ENCODE measurements at places on chromosomes 5 and 9.
A peak's percentile ranks its signal among the peaks of the same experiment; 100 is the strongest.

DNA sequence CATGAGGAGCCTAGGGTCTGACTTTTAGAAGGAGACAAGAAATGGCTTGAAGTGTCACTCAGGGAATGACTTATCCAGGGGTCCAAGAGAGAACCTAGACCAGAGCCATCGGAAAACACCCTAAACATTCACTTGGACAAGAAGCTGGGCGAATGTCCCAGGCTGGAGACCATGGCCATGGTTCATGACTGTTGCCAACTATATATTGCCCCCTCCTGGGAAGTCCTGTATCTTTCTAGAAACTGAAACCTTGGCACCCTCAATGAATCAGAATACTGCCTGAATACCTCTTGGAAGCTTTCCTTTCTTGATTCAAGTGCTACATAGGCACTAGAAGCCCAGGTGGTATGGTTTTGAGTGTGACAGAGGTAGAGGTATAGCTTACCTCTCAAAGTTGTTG is 29.9 kb downstream of the TRMO start:
- no peak for DNase-seq

DNA sequence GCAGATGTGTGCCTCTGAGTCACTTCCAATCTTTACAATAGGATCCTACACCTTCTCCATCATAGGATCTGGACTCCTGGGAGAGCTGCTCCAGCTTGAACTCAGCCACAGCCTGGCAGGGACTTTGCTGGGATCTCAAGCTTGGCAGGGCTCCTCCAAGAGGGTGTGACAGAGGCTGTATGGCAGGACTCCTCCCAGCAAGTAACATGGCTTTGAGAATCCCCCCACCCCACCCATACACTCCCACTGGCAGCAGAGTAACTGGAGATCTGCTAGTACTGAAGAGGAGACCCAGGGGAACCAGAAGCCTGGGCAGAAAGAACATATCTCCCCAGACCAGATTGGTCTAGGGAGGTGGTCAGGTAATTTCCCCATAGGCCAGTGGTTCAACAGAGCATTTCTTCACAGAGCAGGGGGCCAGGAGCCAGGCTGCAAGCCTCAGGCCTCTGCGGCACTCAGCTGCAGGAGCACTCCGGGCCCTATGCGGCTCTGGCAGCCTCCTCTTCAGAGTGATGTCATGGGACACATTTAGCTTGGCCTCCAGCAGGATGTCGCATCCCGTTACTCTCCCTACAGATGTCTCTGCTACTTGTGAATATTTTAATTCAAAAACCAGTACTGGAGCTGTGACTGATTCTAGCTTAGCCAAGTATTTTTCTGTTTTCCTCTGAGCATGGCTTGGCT is 1.7 kb upstream of the ACSL6 start:
- DNase-seq: no peak

DNA sequence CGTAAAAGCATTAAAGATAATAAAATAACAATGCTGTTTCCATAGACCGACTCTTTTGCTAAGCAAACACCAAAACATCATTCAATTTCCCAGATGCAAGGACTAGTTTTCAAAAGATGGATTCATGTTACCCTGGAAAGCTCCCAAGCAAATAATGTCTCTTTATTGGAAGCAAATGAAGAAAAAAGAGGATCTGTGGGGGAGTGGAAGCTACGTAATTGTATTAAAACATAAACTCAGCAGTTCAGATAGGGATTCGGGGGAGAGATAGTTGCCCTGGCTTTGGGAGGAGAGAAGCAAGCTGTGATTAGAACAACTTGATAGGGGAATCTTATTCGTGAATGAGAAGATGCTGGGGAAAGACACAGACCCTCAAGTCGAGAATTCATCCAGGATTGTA is 491.0 kb upstream of the CLINT1 start:
- DNase-seq: no peak

GRCh38 chr5:179268399-179268952 is 76.8 kb downstream of the ADAMTS2 start:
- no peak for DNase-seq

GRCh38 chr5:91296674-91297143 is 86.4 kb downstream of the ARRDC3 start:
- DNase-seq: peak; percentile 25

DNA sequence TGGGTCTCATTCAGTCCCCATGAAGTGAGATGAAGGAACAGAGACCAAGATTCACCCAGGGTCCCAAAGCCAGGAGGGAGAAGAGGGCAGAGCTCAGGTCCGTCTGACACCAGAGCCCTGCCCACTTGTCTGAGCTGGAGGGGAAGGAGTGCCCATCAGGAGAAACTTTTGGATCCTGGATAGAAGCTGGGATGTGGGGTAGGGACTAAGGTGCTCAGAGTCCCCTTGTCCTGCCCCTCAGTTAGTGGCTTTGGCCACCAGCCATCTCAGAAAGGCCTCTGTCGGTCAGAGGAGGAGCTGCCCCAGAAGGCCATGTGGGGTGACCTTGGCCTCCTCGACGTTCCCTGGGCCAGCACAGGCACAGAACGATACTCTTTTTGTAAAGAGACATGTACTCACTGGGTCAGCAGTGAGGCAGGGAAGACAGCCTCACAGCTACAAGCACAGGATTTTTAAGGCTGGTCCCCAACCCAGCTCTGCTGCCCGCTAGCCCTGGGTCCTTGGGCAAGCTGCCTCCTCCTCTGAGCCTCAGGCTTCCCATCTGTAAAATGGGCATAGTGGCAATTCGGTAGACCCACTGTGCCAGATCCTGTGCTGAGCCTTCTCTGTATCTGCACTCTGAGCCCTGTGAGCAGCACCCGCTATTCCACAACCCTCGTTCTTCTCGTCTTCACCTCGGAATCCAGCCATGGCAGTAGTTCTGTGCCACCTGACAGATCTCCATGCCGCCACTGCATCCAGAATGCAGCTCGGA is 49.4 kb downstream of the C9orf50 start:
- no peak for DNase-seq

DNA sequence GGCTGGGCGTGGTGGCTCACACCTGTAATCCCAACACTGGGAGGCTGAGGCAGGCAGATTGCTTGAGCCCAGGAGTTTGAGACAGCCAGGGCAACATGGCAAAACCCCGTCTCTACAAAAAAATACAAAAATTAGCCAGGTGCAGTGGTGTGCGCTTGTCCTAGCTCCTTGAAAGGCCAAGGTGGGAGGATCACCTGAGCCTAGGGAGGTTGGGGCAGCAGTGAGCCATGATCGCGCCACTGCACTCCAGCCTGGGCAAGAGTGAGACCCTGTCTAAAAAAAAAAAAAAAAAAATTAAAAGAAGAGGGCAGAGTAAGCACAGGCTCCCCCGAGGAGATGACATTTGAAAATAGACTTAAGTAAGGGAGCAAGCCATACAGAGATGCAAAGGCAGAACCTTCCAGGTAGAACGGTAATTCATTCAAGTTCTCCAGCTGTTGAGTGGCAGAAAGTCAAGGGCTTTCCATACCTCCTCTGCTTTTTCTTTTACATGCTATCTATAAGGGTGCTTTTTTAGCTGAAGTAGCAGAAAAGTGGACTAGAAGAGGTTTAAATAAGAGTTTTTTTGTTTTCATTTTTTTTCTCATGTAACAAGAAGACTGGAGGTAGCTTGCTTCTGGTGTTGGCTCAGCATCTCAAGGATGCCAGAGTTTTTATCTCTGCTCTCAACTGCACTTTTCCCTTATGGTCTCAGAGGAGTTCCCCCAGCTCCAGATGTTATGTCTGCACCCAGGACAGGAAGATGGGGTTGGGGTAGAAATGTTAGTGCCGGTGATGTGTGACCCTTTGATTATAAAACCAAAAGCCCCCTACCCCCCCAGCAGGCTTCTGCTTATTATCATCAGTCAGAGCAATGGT is 40.8 kb downstream of the ERGIC1 start:
- DNase-seq: no peak

DNA sequence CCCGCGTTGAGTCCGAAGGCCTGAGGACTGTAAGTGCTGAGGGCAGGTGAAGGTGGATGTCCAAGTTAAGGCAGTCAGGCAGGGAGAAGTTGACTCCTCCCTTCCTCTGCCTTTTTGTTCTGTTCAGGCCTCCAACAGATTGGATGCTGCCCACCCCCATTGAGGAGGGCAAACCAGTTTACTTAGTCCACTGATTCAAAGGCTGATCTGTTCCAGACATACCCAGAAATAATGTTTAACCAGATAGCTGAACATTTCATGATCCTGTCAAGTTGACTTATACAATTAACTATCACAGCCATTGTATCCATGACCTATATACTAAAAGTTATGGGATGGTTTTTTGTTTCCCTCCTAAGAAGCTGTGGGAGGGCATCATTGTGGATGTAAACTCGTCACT is 8.3 kb upstream of the TEX48 start:
- no peak for DNase-seq

DNA sequence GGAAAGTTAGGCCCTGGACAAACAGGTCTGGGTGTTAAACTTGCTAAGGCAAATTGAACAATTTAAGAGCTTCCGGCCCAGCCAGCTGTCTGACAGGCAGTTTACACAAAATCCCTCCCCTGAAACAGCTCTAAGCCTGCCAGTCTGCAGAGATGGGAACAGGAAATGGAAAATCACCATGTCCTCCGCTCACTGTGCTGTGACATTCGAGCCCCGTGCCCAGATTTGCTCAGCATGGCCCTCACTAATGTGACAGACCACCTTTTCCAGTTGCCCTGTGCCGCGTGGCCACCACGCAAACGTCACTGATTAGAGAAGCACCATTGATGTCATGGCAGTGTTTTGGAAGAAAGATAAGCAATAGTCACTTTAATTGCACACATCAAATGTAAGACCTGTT is 41.0 kb downstream of the CCNJL start:
- peak; percentile 12 for DNase-seq

GRCh38 chr9:137456864-137457405 is 2.2 kb downstream of the NSMF start:
- no peak for DNase-seq

GRCh38 chr9:100426189-100426529 is 784 bp upstream of the MSANTD3 start:
- DNase-seq: no peak

DNA sequence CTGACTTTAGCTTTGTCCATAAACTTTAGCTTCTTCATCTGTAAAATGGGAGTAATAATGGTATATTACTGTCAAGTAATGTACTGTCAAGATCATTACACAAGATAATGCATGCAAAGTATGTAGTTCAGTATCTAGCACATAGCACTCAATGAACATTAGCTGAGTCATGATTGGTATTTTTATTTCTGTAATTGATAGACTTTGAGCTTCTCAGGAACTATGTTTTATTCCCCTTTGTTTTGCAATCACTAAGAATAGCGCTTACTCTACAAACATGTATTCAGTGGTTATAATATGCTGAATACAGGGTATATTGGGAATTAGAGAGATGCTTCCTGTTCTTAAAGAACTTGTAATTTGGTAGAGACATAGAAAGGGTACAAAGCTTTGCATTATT is 142.3 kb upstream of the KLF9 start:
- DNase-seq: peak; percentile 19

DNA sequence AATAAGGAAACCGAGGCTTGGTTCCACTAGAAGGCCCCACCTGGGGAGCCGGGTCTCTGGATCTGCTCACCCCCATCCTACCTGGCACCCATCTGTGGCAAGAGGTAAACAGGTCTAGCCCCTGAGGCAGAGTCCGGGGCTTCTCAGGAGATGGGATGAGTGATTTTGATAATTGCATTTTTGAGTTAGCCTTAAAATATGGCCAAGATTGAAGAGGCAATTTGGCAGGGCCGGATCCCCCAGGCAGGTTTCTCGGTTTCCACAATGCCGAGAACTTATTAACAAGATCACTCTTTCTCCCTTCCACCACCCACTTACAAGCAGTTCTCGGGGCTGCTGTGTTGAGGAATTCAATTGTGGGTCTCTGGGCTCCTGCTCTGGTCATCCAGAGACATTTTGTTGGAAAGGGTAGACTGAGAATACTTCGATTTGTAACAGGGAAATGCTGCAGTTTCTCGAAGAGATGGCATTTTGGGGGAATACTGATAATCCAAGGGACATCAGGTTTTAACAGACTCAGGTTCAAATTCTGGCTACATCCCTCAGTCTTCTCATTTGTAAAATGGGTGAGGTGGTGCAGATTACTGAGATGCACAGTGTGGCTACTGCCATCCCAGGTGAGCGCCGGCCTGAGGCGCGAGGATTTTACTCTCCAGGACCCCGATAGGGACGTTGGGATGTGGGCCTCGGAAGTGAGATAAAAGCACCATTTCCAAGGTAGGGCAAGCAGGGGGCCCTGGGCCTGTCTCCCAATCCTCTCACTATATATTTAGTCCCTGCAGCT is 194.2 kb downstream of the CDK5RAP2 start:
- DNase-seq: no peak

DNA sequence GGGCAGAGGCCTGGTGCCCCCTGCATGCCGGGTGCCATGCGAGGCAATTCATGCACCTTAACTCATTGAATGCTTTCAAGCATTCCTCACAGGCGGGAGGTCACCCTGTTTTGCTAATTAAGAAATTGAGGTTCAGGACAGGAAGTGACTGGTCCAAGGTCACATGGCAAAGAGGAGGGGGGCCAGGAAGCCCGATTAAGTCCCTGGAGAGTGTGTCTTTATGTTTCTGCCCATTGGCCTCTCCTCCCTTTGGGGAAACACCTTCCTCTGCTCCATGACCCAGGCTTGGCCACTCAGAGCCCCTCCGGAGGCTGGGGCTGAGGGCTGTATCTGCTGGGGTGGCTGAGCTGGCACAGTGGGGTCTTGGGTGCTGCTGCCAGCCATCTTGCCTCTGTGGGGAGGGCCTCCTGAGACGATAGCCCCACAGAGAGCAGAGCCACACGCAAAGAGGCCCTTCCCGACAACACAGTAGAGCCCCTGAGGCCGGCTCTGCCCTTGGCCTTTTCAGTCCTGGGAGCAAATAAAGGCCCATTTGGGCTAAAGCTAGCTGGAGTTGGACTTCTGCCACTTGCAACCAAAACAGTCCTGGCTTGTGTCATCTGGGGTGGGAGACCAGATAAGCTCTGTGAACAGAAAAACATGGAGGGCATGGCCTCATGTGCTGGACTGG is 90.8 kb upstream of the NEURL1B start:
- DNase-seq: no peak

GRCh38 chr5:179906795-179907555 is 722 bp downstream of the TBC1D9B start:
- peak; percentile 11 for DNase-seq

DNA sequence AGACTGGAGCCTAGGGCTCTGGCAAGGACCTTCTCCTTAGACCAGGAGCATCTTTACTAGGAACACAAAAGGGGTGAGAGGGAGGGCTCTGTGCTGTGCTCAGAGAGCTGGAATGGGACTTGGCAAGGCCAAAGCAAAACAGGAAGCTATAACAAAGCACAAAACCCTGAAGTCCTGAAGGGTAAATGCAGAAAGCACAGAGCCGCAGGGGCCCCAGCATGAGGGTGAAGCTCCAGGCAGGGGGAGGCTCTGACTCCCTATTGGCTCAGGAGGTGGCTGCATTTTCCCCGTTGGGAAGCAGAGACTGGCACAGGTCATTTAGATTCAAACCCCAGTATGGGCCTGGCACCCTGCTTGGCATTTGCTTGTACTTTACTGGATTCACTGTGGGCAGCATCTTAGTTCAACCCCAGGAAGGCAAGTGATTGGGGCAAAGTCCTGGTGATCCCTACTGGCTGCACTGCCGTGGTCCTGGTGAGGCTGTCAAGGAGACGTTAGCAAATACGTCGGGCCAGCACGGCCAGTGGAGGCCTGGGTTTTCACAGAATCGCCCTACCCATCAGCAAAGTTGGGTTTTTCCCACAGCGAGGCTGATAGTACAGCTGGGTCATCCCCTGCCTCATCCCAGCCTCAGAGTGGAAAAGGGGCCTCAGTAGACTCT is 46.3 kb downstream of the GGTA1 start:
- no peak for DNase-seq

GRCh38 chr5:96506376-96506775 is 73.3 kb upstream of the PCSK1 start:
- DNase-seq: peak; percentile 23

GRCh38 chr5:123460296-123460729 is 37.1 kb upstream of the CEP120 start:
- DNase-seq: no peak
